ENCODE measurements at places on chromosomes 2 and 18.

- no peak for DNase-seq
Observed at GRCh38 chr2:111182740-111183139, 62.0 kb downstream of the BCL2L11 start.

DNA sequence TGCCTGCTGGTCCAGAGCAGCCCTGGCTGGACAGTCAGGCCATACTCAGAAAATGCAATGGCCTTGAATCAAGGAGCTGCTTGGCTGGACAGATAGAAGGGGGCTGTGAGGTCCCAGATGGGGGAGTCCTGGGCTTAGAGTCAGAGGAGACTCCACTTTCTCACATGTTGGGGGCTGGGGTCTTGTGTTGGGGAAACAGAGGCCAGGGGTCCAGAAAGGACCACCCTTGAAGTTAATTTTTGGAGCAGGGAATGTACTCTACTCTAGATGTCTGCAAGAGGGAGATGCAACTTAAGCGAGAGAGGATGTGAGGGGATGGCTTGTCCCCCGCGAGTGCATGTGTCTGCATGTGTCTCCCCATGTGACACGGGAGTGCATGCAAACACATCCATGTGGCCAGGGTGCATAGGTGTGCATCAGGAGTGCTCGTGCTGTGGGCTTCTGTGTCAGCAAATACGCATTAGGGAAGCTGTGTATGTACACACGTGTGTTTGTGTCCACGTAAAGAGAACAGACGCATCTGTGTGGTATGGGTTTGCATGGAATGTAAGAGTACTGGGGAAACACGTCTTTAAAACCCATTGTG is 303.2 kb downstream of the MYCN start:
- no peak for DNase-seq

DNA sequence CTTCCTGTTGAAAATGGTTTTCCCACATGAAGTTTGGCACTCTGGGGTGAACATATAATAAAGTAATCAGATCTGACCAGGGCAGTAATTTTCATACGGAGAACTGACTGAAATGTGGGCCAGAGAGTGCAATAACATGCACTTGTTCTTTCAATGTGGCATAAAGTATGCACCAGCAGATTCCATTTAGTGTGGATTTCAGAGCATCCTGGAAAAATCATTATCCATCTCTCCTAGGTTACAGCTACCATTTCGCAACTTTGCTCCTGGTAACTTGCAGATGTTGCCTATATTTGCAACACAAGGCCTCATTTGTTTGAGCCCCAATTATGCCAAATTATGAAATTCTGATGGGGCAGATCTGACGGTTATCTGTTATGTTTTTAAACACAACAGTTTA is 55.4 kb downstream of the COLEC12 start:
- no peak for DNase-seq

DNA sequence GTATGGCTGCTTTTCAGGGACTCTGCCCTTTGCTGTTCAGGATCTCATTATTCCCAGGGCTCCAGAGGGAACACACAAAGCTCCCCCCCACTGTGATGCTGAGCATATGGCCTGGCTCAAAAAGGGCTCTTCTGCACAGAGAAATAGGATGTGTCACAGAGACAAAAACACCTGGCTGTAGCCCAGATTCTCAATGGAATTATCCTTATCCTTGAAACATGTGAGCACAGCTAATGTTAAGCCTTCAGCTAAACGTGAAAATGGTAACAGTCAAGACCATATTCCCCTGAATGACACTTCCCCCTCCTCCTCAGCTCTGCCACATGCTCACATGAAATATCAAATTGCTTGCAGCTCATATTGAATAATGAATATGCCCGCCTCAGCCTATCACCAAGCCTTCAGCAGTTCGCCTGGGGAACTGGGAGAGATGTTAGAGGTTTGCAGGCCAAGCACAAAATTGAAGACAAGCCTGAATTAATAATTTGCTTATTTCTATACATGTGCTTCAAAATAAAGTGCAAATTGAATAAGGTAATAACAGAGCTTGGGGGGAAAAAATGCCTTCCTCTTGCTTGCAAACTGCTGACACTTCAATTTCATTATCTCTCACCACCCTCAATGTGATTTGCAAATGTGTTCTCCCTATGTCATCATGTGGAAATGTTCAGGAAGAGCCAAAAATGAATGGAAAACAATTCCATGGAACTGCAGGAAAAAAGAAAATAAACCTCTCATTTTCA is 181.0 kb upstream of the HNRNPA3 start:
- DNase-seq, result no peak

- no peak for DNase-seq
Observed at GRCh38 chr2:113707106-113707505, 49.3 kb downstream of the SLC35F5 start.

- no peak for DNase-seq
Observed at GRCh38 chr18:46155641-46156051, 51.5 kb downstream of the HAUS1 start.

DNA sequence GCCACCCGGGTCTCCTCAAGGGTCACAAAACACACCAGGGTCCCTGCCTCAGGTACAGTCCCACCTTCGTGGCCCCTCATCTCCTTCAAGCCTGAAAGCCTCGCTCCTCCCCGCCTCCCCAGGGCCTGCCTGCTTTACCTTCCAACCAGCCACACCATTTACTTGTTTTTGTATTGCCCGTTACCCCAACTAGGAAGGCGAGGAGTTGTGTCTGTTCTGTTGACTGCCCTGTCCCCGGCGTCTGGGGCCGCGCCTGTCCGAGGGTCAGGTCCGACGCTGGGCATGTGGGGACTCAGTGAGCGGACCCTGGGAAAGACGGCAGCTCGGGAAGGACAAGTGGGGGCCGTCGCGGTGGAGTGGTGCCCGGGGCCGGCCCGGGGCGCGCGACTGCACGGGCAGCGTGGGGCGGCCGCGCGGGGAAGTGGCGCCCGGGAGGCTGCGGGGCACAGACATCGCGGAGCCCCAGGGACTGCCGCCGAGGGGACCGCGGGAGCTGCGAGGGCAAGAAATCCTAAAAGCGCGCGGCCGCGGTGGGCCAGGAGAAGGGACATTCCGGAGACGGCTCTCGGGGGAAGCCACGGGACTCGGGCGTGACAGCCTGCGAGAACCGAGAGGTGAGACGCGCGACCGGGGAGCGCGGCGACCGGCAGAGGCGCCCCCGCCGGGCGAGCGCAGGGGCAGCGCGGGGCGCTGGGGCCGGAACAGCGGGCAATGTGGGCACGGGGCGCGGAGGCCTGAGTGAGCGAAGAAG is 797 bp upstream of the GRHL1 start:
- peak; percentile 50 for DNase-seq

GRCh38 chr18:28637897-28638296 is 461.0 kb upstream of the CDH2 start:
- no peak for DNase-seq

DNA sequence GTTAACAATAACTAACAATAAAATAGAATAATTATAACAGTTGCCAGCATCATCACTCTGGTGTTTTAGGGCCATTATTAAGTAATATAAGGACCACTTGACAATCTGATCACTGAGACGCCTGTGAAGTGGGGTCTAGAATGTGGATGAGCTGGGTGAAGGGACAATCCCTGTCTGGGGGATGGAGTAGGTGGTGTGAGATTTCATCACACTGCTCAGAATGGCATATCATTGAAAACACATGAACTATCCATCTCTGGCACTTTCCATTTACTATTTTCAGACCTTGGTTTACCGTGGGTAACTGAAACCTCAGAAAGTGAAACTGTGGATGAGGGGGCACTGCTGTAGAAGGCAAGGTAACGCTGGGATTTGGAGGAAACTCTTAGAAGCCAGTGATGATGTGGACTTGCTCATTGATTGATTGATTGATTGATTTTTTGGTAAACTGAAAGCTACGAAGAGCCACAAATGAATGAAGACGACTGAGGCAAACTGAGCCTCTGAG is 204.4 kb upstream of the TWIST2 start:
- DNase-seq, result no peak

DNA sequence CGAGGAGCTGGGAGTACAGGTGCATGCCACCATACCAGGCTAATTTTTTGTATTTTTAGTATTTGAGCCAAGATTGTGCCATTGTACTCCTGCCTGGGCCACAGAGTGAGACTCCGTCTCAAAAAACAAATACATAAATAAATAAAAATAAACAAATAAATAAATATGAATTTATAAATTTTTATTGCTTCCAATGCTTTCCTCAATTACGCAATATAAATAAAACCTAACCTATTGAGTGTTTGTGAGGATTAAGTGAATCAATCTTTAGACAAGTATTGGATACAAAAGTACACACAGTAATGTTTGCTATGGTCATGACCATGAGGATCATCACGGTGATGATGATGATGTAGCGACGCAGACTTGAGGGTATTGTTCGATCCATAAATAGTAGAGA is 257.4 kb downstream of the ASXL3 start:
- no peak for DNase-seq

DNA sequence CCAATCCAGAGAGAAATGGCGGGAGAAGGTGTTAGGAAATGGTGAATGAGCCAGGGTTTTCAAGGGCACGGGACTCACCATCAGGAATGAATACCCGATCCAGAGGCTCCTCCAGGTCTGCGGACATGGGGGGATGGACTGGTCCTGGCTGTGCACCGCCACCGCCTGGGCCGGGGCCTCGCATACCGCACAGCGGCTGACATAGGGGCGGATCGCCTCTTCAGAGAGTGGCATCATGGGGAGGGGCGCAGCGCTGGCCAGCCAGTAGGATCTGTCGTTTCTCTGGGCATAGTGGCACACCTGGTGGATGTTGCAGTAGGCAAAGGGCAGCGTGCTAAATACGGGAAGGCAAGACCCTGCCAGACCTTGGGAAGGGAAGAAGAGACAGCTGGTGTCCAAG is 156.1 kb downstream of the COL4A4 start:
- no peak for DNase-seq

DNA sequence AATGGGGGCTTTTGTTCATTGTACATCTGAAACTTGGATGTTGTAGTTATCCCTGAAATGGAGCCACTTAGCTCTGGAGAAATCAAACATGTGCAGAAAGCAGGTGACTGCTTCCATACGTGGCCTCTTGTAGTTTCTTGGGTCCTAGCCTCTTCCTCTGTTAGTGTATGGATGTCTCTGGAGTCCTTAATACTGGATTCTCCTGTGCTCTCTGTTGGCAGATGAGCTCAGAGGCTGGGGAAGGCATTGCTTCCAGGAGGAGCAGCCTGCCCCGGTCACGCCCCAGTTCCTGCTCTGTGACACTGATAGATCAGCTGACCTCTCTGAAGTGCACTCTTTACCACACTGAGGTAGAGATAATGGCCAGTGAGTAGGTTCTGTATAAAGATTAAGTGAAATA is 176.2 kb downstream of the LDLRAD4 start:
- no peak for DNase-seq

GRCh38 chr18:12554796-12555388 is 103.0 kb downstream of the SPIRE1 start:
- DNase-seq, result no peak

DNA sequence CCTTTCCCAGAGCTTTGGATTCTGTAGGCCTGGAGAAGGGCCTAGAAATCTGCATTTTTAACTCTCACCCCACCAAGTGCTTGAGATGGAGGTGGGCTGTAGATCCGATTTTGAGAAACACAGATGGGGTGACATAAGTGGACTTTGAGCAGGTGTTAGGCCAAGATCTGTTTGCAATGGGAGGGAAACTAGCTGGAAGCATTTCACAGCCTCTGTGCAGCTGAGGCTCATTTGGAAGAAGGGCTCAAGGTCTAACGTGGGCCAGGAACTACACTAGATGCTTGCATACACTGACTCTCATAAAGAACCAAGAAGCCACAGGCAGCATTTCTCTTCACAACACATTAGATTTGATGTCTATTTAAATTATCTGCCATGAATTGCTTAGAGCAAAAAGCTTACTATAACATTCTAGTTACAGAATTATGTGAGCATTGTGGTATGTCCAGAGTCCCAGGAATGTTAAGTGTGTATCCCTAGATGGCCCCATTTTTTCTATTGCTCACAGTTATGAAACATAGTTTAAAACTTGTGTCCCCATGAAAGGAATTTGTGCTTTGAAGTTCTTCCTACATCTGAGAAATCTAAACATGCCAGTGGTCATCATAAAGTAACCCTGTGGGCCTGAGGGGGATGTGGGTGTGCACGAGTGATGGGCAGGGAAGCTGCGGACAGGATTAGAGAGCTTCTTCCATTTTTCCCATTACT is 77.2 kb downstream of the CD28 start:
- DNase-seq, result no peak

DNA sequence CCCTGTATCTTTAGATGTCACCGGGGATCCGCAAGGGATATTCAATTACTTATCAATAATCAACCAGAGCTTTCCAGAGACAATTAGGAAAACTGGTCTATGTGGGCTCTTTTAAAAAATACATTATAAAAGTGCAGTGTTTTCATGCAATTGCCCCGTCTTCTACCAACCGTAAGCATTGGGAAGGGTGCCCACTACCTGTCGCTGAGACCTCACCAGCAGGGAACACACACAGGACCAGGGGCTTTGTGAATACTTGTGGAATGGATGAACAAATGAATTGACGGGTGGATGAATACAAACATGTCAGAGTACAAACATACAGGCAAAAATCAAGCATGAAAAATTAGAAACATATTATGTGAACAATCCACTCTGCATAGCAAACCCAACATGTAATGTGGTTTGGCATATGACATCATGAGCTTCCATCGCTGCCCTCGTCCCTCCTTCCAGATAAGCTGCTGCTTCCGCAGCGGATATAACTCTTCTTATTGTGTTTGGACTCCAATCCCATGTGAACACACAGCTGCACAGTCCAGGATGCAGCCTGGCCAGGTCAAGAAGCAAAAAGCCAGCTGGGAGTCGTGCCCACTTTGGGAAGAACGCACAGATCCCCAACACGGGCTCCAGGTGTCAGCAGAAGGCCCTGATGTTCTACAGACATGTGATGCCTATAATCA is 5.3 kb downstream of the FHL2 start:
- no peak for DNase-seq

DNA sequence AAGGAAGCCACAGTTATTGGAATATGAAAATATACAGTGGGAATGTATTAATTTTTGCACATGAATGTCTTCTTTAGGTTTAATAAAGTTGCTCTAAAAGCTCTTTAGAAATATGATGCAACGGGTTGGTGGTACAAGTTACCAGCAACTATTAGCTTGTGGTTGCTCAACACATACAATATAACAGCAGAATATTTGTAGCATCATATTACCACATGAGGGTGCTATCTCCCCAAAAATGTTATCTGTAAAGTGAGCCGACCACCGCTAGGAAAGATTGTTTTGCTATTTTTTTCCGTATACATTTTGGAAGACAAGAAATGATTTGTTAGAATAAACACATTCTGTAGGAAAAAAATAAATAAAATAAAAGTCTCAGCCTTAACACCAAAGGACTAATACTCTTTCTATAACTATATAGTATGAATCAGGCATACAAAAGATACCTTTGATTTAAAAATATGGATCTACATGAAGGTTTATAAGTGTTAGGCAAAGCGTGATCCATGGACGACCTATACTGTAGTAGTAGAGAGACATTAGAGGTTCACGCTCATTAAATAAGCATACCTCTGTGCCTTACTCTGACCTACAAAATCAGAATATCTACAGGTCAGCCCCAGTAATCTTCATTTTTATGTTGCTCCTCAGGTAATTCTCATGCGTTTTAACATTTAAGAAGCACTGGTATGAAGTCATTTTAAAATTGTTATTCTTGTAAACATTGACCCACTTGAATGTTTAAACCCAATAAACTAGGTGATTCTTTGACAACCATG is 1110.6 kb upstream of the ACVR2A start:
- DNase-seq, result peak; percentile 2

- DNase-seq, result peak; percentile 69
Observed at GRCh38 chr2:233075966-233076339, 15.8 kb downstream of the INPP5D start.
